NB4 (cell line): ENCODE measurements at places on chromosomes 1 and 21.

DNA sequence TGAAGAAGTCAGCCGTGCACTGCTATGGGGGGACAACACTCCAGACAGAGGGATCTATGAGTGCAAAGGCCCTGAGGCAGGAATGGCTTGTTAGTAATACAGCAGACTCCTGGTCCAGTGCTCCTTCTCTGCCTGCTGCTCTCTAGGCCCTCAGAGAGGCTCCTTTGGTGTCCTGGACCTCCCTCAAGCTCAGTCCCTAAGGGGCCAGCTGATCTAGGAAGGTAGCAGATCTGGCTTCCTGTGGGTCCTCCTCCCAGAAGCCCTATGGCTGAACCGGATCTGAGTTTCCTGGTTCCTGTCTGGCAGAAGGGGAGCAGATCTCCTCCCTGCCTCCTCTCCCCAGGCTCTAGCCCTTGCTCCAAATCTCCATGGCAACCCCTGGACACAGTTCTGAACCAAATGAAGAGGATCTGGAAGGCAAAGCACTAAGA is at the start of gene LDLRAD2:
Gene LDLRAD2, plus strand, starts transcription at position 391 of the 431 bp plus-strand sequence. CDS start 187 bp downstream, outside the sequence.
- DNase-seq = no peak

DNA sequence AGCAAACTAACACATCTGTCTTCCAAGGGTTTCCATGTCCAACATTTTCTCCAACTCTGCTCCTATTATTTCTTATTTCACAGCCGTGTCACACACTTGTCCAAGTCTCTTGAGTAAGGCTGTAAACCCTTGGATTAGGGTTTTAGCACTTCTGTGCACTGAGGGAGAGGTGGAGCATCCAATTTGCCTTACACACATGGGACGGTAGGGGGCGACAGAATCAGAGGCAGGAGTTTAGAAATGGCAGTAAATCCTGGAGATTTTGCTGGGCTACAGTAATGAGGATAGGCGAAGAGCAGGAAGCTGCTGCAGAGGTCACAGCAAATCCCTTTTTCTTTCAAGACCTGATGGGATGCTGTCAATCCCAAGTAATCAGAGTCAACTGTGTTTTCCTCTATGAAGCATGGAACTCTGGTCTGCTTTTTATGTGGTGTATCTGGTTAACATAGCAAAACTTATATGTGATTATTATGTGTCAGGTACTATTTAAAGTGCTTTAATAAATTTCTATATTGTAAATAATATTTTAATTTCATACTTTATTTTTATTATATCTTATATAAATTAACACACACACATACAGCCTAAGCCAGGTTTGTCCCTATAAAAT is 15.4 kb upstream of the LCE5A start:
- peak; percentile 66 for DNase-seq

GRCh38 chr1:41704196-41704595 is 214.5 kb downstream of the HIVEP3 start:
- no peak for DNase-seq

DNA sequence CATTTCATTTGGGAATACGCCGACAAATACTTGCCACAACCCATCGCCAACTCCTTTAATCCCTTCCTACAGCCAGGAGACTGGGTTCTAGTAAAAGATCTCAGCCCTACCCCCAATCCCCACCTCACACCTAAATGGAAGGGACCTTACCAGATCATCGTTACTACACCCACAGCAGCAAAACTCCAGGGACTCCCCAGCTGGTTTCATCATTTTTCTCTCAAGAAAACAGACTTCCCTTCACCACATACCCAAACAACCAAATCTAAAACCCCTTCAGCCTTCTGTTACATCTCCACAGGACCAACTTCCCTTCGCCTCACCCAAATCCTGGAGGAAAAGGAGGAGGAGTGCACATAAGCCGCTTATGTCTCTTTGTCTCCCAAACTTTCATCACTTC is 23.7 kb upstream of the SLC2A5 start:
- peak; percentile 67 for DNase-seq

DNA sequence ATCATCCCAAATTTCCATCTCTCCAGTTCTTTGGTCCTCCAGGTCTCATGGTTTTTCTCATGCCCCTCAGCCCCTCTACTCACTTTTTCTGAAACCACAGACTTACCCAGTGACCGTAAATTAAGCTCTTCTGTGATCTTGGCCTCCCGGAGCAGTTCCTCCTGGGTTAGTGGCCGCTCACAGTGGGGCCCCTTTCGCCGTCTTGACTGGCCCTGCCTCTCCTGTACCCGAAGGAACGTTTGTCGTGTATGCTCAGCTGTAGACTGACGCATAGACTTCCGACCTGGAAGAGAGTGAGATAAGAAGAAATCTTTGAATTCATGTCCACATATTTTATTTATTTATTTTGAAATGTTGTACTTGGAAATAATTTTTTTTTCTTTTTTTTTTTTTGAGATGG is 5.8 kb downstream of the VPS72 start:
- DNase-seq = no peak

DNA sequence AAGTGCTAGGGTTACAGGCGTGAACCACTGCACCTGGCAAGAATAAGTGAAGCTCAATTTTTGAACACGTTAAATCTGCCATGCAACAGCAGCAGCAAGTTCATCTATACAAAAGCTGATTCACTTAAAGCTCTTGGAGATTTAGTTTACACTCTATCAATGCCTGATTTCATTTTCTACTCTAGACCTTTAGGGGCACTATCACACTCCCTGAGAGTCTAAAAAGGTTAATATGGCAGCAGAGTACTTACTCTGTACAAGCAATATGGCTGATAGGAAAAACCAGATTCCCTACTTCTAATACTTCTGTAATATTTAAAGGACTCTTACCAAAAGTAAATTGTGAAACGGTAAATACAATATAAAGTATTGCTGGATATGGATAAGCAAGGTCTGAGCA is 4.8 kb downstream of the RBM34 start:
- DNase-seq = no peak

- DNase-seq = no peak
Observed at GRCh38 chr21:46269466-46269865, 15.9 kb downstream of the MCM3AP start.

DNA sequence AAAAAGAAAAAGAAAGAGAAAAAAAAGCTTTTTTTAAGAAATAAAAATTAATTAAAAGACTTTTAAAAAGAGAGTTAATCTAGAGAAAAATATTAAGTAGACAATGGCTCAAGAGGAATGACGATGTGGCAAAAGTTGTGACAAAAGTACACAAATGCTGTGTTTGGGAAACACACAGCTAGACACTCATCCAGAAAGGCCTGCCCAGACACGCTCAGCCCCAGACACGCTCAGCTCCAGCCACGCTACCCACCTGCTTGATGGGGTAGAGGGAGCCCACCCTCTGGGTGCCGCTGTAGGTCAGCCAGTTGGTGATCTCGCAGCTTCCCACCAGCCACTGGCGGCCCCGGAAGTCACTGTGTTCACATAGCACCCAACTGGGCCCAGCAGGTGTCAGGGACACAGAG is 10.2 kb downstream of the CD52 start:
- no peak for DNase-seq
